ENCODE measurements at places on chromosomes 2 and 18.
A peak's percentile ranks its signal among the peaks of the same experiment; 100 is the strongest.

GRCh38 chr2:45124456-45124855, 115.2 kb upstream of the SIX2 start:
- peak; percentile 32 for DNase-seq

DNA sequence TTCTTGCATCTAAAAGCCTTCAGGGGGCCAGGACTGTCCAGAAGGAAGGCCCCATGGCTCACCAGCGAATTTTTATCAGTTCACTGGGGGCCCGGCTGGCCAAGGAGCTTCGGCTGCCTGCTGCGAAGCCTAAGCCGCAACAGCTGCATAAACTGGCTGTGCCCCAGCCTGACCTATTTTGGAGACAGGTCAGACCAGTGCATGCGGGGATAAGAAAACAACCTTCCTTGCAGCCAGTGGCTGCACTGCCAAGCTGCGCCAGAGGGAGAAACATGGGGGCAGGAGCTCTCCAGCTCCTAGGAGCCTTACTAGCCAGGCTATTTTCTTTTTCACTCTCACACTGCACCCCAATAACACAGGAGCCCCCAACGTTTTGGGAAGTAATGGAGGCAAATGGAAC, 15.2 kb downstream of the PAX3 start:
- no peak for DNase-seq

DNA sequence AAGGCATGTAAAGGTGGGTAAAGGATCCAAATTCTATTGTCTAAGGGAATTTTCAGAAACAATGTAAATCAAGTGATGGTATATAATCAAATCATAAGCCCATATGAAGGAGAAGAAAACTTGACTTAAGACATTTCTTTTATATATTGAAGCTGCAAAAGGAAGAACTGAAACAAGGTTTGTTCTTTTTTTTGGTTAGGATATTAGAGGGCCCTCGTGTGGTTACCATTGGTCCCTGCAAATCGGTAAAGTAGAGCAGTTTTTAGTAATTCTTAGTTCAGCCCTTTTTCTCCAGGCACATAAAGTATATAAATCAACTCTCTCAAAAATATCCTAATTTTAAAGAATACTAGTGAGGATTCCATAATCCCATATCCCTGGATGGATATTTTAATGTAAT, 105.6 kb upstream of the STK17B start:
- peak; percentile 51 for DNase-seq

- no peak for DNase-seq
These were observed 111.6 kb downstream of the ZNF521 start for GRCh38 chr18:25240420-25240770.

- DNase-seq, result peak; percentile 17
These were observed 3.3 kb downstream of the KLHL23 start for GRCh38 chr2:169736902-169737301.

GRCh38 chr2:96353032-96353561, 17.5 kb downstream of the NCAPH start:
- peak; percentile 44 for DNase-seq

DNA sequence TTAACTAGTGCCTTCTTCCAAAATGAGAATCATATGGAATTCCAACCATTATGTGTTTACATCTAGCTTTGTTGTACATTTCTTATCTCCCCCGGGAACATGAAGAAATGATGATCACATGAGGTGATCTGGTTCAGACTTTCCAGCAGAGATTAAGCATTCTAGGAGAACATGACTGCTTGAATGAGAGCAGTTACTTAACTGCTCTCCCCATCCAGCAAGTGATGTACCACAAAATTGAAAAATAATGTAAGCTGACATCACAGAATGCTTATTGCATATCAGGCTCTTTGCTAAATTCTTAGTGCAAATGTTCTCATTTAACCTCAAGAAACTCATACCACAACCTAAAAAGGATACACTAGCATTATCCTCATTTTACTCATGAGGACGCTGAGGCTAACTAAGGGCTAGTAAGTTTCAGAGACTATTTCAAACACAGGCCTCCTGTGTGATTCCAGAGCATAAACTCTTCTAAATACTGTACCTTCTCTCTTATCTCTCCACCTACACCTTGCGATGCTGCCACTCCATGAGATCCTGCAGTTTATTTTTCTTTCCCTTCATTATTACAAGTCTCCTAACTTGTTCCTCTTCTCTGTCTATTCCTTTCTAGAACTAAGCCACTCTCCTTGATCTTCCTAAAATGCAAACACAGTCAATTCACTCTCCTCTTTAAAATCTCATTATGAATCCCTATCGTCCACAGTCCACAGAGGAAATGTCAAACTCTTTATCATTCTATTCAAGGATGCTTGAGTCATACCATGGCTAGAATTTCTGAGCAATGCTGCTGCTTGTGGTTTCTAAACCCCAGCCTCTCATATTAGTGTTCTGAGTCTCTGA, 1224.8 kb upstream of the ZEB2 start:
- DNase-seq, result peak; percentile 90

DNA sequence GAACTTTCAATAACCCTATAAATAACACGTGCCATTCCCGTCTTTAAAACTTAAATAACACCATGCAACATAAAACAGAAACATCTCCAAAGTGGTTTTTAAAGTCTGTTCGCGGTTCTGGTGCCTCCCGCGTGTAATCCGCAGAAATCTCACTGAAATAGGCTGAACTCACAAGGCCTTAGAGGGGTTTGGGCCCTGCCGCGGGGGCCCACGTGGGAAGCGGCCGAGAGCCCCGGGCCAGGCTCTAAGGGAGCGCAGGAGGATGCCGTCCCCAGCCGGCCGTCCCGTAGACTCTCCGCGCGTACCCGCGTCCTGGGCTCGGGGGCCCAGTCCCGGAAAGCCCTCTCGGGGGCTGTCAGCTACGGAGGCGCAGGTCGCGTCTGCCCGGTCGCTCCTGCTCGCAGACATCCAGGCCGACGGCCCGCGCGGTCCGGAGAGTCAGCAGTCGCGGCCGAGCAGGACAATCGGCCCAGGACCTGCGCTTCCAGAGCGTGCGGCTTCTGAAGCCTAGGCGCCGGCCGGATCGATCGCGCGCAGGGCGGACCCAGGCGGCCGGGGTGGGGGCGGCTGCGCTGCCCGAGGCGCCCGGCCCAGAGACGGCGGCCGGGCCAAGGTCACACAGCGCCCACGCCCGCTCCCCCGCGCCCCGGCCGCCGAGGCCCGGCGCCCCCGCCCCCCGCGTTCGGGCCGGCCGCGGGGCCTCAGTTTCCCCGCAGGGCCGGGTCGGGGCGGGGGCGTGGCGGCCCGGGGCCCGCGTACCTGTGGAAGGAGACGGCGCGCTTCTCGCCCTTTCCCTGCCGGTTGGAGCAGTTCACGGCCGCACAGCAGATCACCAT, 558 bp downstream of the THAP4 start:
- peak; percentile 71 for DNase-seq

- DNase-seq, result no peak
These were observed 243.1 kb upstream of the PXDN start for GRCh38 chr2:1987379-1987778.

- DNase-seq, result peak; percentile 85
These were observed 230.4 kb upstream of the SPRED2 start for GRCh38 chr2:65662654-65663432.

DNA sequence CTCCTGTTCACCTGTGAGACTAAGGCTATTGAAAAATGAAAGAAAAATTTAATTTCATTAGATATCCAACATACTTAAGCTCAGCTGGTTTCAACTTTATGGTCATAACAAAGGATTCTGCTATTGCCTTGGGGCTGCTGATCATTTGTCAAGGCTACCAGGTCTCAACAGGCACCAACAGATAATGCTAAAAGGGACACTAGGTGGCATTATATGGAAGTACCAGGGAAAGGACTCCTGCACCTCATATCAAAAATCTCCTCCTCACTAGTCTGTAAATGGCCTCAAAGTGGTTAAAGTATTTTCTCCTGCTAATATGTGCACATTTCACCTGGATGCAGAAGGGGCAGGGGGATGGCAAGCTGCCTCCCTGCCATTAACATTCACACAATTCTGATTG, 167.9 kb upstream of the REG3A start:
- no peak for DNase-seq

GRCh38 chr18:58314284-58314683, 270.3 kb downstream of the NEDD4L start:
- peak; percentile 91 for DNase-seq

DNA sequence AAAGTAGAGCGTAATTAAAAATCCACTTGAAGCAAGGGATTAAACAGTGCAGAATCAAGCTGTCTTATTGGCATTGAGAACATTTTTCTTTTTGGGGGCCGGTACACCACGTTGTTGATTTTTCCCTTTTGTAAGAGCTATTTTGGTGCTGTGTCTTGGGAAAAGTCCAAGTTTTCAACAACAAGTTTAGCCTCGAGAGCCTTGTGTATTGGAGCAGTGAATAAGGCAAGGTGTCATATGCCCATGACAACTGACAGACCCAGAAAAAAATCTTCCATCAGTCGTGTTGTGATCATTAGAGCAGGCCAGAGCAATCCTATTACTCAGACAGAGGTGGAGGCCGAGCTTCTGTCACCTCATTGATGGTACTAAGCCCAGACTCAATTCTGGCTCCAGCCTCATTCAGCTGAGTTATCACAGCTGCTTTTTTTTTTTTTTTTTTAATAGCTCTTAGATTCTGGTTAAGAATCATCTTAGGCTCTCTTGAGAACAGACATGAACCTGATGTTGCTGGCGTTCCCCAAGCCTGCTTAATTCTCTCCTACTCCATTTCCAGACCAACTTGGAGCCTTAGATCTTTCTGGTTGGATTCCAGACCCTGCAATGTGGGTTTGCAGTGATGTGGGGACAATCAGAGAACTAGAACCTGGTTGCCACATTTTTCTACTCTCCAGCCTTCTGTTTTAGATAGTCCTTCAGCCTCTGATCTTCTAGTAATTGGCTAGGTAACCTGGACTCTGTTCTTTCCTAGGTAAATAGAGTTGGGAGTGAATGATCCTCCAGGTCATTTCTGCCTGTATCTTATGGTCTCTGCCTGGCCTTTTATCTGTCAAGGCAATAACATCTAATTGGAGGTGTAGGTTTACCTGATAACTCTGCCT, 43.1 kb downstream of the MOGAT1 start:
- peak; percentile 66 for DNase-seq

GRCh38 chr18:43004421-43004820, 111.1 kb downstream of the RIT2 start:
- no peak for DNase-seq

GRCh38 chr2:61045999-61046398, 19.7 kb upstream of the SANBR start:
- no peak for DNase-seq

DNA sequence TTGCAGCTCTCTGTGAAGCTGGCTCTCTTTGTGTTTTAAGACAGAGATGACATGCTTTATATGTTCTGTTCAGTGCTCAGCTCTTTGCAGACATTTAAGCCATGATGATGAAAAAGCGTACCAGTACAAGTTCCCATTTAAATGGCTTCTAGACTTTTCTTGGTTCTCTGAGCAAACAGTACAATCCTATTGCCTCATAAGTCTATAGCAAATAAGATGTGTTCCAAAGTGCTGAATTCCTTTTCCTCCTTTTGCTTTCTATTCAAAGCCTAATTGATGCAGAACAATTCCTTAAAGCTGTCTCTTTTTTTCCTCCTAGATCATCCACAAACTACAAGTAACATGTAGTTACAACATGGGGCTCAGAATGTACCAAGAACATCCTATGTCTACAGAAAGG, 168.8 kb upstream of the SPATS2L start:
- no peak for DNase-seq

- DNase-seq, result peak; percentile 44
These were observed 61.7 kb downstream of the PDCL3 start for GRCh38 chr2:100624536-100624935.

DNA sequence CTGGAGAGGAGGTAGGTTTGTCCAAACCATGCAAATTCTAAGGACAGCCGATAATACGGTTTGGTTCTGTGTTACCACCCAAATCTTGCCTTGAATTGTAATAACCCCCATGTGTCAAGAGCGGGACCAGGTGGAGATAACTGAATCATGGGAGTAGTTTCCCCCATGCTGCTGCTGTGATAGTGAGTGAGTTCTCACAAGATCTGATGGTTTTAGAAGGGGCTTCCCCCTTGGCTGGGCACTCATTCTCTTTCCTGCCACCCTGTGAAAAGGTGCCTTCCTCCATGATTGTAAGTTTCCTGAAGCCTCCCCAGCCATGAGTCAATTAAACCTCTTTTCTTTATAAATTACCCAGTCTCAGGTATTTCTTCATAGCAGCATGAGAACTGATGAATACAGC, 295.2 kb downstream of the NBAS start:
- DNase-seq, result no peak

- no peak for DNase-seq
These were observed 122.6 kb downstream of the SMAD7 start for GRCh38 chr18:48828194-48828545.

GRCh38 chr2:239233576-239233975, 167.2 kb downstream of the HDAC4 start:
- DNase-seq, result no peak

- DNase-seq, result peak; percentile 73
These were observed 39.1 kb upstream of the FIGN start for GRCh38 chr2:163774862-163775261.

GRCh38 chr2:236061497-236061896, 106.7 kb downstream of the GBX2 start:
- DNase-seq, result no peak

DNA sequence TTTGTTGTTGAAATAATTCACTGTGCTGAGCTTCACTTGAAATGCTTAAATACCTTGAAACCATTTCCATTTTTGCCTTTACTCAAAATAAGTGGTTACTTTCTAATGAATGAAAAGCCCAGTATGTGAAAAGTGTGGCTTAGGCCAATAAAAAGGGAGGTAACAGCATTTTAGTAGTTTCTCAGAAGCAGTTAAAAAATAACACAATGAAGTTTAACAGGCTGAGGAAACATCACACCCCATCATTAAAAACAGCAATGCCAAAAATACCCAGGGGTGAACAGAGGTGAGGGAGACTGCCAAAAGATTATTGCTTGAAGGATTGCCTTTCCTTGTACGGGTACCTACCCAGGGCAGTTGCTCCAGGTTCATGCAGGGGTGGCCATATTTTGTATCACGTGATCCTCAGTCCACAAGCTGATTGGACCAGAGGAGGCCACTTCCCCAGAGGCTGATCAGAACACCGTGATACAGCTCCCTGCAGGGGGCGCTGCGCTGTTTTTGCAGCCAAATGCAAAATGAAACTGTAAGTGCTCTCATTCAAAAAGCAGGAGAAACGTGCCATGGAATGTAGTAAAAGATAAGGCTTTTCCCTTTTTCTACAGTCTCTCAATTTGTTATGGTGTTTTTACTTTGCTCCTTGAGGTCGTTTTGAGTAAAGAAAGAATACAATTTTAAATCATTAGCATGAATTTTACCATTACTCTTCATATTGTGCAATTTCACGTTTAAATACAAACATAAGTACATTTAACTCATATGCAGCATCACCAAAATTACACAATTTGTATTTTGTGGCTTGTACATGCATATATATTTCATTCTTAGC, 70.2 kb upstream of the SH3BP4 start:
- DNase-seq, result peak; percentile 93

Measured in astrocyte of the hippocampus (primary cell).